ENCODE measurements at places on chromosomes 1 and 21.

DNA sequence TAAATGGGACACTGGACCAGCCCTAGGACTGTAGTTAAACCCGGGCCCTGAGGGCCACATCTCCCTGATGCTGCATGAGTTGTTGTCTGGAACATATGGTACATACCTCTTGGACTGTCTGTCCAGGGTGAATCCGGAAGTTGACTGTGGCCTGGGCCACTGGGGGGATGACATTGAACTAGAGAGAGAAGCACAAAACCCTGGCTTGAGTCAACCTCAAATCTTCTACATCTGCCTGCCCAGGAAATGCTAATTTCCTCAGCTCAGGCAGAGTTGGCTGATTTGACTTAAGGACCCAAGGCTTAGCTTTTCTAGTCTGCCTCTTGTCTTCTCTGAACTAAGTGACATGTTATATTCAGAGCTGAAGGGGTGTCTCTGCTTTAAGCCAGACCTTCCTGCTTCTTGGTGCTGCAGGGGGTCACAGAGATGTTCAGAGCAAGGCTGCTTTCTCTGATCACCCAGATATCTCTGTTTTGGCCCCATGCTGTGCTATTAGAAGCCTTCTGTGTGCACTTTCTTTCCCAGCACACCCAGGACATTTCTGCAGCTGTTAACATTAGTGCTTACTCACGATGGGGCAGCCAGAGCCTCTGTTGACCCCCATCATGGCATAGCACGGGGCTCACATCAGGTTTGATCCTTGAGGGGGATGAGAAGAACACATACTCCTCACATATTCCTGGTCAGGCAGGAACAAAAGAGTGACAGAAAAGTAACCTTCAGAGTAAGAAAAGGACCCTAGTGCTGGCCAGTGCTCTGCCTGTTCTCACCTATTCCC is 9.6 kb downstream of the PM20D1 start:
- no peak for DNase-seq

- no peak for DNase-seq
These were observed 204.4 kb downstream of the RWDD3 start for GRCh38 chr1:95438218-95438948.

DNA sequence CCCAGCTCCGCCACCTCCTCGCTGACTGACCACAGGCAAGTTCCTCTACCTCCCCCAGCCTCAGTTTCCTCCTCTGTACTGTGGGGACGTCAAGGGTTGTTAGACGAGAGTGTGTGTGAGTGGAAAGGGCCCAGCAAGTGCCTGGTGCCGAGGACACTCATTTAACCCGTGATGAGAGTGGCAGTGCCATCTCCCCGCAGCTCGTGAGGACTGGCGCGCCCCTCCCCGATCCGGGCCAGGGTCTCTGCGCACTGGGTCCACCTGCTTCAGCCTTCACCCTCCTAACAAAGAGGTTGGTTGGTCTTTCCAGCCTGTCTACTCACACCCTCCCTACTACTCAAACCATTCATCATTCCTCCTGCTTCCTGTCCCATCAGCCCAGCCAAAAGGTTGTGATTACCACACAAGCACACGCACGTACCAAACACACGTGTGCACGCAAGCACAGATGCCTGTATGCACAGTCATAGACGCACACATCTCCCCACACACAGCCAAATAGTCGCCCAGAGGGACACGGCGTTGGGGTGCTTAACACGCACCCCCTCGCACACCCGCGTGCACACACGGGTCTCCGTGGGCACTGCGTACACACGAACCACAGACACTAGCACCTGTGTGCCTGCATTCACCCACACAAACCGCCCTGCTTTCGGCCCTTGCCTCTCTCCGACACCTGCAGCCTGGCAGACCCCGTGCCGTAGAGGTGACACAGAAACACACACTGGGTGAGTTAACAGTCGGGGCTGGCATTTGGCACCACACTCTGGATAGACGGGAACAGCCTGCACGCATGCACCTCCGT is 39.3 kb downstream of the TAS1R2 start:
- DNase-seq: no peak

DNA sequence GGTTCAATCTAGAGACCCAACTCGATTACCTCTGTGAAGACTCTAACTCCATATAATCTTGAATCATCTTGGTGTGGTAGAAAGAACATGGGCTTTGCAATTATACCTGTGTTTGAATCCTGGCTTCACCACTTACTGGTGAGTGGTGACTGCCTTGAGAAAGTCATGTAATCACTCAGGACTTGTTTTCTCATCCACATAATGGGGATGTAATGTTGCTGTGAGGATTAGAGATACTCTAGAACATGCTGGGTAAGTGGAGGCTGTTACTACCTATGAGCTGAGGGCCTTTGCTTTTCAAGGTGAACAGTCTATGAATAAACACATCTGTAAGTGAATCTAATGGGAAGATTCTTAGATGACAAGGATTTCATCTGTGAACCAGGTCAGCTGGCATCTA is 2.6 kb upstream of the DYRK1A start:
- no peak for DNase-seq

DNA sequence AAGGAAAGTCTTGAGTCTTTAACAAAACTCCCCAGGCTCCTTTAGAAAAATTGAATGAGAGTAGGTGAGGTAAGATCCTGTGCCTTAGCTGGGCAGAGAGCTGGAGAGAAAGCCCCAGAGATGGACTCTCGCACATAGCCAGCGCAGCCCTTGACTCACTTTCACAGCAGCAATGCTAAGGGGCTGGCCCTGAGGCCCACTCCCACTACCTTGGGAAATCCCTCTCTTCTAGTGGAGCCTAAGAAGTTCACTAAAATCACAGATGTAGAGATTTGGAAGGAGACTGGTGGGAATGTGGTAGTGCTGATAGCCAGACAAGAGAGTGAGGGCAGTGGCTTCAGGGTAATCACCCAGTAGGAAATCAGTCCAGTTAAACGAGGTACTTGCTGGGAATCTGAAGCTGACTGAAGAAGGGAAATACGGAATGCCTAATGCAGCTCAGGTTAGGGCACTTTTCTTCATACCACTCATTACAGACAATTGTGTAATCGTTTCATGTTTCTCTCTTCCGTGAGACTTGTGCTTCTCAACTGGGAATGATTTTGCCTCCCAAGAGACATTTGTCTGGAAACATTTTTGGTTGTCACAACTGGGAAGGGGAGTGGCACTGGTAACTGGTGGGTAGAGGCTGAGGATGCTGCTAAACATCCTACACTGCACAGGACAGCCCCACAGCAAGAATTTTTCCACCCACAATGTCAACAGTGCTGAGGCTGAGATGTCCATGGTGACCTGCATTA is 42.4 kb upstream of the LRRC8C start:
- no peak for DNase-seq

DNA sequence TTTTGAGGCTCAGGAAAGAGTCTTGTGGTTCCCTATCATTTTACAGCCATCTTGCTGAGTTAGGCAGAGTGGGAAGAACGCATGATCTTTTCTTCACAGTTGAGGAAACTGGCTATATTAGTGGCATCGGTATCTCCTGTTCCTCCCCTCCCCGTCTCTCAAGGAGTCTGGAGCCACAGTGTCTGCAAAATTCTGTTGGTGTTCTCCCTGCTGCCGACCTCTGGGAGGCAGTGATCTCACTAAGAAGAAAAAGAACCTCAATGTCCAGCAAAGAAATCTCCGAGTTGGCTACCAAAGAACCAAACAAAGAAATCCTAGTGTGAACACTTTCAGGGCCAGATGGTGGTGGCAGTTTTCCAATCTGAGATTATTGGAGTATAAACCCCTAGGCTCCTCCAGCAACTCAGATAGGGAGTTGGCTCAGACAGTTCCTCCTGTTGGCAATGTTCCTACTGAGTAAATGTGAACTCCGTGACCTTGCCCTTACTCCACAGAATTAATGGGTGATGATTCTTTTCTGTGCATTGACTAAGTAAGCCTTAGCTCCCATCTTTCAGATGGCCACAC is 41.2 kb downstream of the PRAMEF20 start:
- no peak for DNase-seq

DNA sequence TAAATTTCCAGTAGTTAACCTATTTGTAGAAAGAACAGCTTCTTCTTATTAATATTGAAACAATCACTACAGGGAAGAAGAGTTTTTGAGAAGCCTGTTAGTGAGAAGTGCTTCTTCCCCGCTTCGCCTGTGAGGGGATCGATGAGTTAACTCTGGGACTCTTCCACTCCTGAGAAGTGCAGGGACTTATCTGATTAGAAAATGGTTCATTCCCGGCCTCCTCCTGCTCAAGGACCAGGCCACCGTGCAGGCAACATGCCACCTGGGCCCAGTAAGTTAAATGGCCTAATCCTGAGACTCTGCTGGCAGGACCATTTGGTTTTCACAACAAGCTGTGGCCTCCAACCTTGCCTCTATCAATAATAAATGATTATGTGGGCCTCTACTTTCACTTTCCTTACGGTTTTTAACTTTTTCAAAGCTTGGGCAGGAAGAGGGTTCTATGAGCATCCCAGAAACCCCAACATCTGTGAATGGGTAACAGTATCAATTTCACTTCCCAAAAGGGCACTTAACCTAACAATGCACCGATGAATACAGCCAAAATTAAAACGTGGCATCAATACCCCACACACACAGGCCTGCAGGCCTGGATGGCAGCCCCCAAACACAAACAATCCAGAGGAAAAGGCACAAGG is 33.1 kb downstream of the SIPA1L2 start:
- no peak for DNase-seq

DNA sequence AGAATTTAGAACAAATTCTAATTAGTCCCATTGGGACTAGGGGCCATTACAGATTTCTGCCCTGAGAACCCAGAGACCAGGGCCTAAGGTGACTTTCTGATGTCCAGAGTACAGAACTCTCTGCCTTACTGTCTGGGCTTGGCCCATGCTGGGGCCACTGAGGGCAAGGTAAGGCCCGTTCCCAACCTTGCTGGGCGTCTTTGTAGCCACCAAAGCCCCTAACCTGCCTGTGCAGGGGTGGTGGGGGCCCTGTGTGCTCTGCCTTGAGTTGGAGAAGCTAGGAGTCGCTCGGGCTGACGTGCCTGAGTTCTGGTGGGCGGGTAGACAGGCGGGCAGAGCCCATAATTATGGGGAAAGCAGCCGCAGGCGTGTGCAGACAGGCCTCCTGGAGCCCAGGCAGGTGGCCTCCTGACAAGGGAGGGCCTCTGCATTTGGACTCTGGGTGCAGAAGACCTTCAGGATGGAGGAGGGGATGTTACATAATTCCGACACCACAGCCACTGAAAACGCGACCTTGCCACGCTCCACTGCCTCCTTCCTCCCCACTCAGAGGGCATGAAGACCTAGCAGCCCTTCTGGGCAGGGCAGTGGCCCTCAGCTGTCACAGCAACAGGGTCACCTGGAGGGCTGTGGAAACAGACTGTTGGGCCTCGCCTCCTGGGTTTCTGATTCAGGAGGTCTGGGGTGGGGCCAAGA is 239.9 kb upstream of the TMEM51 start:
- no peak for DNase-seq

DNA sequence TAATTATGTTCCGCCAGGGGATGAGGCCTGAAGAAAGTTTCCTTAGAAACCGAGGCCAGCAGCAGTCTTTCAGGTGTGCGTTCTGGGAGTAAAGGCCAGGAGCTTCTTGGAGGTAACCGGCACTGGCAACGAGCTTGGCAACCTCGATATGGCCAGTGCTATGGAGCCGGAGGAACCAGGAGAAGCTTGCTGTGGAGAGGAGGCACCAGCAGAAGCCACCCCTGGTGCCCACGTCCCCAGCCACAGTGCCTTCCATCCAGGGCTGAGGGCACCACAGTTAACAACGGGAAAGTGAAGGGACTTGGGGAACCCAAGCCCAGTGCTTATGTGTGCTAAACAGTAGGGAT is 41.5 kb upstream of the LIN9 start:
- DNase-seq: no peak

DNA sequence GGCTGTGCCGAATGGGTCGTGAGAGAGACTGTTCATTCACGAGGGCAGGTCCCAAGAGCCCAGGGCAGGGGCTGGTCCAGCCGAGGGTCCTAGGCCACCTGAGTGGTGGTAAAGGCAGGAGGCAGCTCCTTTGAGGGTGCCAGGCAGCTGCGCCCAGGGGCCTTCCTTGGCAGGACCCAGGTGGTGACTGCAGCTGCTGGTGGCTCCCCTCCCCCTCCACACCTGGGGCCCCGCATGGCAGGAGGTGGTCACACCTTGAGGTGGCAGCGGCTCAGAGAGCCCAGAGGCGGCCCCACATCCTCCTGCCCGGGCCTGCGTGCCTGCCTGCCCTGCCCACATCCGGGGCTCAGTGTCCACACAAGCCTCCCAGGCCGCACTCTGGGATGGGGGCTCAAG is 9.8 kb upstream of the PLCH2 start:
- DNase-seq: no peak

DNA sequence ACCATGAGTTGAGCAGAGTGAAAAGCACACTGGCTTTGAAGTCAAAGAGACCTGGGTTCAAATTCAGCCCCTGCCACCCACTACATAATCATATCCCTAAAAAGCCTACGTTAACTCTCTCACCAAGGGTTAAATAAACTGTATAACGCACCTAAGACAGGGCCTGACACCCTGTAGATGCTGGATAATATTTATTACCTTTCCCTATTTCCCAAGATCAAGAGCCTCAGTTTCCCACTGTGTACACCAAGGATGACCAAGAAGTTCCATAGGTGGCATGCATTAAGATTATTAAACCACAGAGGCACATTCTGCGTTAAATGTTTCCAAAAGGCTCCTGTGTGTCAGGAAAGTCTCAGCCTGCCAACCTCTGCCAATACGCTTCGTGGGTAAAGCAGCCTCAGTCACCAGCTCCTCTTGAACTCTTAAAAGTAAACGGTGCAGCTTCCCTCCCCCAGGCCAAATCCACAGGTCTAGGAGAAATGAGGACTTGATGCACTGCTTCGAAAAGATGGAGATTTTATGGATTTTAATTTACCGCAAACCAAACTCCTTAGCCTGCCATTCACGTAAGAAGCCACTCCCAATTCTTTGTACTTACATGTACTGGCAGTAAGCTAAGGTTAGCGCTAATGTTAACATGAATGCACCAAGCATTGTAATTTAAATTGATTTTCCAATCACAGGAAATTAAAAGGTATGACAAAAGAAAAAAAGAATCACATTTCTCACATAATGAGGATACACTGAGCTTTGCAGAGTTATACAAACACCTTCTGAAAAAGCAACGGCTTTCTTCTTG is 2.6 kb downstream of the USP24 start:
- no peak for DNase-seq

DNA sequence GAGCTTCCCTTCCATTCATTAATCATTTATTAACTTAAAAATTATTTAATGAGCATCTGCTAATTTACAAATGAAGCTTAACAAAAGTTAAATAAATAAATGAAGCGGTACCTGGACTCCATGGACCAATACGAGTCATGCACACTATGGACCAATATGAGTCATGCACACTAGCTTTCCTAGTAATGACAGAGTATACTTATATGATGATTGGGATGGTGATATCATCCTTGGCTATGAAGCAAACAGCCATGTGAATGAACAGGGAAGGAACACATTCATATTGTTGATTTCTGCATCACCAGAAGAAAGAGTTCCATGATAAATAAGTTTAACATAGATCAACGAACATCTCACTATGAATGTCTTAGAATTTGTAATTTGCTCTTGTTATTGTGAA is 109.9 kb downstream of the SPAG17 start:
- no peak for DNase-seq

GRCh38 chr1:109535971-109536491 is 3.6 kb upstream of the GPR61 start:
- DNase-seq: no peak

Data from WTC11 (cell line).